Small intestine (tissue), 16 donors: ENCODE measurements at places on chromosomes 11 and 22. TPM values are rescaled to one million over a fixed set of nuclear protein-coding genes. Genes with fewer than 3 reads are reported as not detected.

GRCh38 chr11:65422633-65423515 is at the start of gene NEAT1:
TSS of gene NEAT1 (plus strand) at chr11:65422798.
- peak; percentile 96 for DNase-seq

DNA sequence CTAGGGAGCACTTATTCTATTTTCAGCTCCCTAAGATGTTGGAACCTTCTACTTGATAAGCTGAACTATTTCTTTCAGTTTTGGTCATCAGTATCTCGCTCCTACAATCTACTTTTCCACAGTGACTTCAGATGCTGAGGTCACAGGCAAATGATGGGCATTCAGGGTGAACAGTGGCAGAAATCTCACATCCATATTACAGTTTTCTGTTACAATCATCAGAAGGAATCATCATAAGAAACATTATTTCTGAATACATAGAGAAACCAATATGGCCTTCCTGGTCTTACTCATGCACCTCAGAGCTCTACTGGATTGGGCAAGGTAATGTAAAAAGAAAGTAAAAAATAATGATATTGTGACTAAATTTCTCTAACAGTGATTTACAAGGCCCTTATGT is 39.4 kb upstream of the DDI1 start:
- no peak for DNase-seq

DNA sequence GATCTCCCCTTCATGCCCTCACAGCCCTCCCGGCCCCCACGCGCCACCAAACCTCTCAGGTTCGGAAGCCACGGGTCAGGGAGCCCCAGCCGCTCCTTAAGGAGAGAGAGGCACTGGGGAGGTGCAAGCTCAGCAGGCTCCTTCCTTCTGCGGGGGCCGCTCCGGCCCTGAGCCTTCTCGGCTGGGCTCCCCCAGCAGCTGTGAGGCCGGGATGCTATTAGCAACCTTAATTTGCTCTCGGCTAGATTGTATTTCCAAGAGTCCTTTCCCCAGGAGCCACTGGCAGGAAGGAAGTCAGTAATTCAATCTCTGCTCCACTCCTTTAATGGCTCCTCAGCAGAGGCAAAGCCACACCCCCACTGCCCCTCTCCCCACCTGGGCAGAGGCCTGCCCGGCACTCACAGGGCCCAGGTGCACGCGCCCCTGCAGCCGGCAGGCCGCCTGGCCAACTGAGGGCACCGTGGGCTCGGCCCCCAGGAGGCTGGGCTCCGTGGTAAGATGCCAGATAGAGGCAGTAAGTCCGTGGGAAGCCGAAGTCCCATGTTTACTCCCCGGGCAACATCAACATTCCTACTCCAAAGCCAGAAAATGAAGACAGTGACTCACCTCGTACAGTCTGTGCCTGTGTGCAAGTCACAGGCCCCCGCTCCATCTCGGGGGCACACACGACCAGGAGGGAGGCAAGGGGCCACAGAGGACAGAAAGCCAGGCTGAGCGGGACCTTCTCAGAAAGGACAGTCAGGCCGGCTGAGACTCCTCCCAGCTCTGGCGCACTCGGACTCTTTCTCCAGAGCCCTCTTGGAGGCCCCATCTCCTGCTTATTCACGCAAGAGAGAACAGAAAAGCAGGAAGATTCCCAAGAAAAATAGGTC is 5.2 kb downstream of the IGSF9B start:
- DNase-seq: no peak

DNA sequence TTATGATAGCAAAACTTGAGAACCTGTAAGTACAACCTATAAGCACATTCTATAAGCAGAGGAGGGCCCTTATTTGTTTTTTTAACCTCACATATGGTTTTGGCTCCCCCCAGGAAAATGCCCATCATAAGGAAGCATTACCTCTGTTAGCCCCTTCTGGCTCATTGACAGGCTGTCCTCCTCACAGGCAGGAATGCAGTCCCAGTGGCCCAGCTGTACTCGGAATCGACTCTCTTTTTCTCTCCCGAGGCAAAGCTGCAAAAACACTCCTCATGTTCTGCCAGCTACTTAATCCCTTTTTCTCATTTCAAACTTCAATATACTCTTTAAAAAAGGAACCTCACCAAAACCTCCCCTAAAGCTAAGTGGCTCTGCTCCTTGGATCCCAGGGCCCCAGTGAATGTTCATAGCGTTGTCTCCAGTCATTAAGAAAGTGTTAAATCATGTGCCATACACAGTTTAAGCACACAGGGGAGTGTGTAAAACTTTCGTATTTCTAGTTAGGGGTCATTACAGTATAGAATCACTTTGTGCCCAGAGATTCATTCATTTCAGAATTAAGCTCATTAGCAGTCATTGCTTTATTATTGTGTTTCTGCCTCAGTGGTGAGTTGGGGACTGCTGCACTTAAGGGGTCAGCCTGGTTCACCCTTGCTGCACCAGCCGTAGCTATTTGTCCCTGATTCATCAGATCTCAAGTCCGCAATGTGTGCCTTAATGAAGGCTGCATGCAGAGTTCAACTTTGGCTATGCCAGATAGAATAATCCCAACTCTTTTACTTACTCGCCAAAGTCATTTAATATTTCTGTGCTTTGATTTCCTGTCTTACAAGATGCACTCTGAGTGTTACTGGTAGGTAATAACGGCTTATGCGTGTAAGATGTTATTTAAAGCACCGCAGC is 57.6 kb downstream of the JRKL start:
- no peak for DNase-seq

CRYBA4 gene
- polyA plus RNA-seq: 0.06 TPM

DNA sequence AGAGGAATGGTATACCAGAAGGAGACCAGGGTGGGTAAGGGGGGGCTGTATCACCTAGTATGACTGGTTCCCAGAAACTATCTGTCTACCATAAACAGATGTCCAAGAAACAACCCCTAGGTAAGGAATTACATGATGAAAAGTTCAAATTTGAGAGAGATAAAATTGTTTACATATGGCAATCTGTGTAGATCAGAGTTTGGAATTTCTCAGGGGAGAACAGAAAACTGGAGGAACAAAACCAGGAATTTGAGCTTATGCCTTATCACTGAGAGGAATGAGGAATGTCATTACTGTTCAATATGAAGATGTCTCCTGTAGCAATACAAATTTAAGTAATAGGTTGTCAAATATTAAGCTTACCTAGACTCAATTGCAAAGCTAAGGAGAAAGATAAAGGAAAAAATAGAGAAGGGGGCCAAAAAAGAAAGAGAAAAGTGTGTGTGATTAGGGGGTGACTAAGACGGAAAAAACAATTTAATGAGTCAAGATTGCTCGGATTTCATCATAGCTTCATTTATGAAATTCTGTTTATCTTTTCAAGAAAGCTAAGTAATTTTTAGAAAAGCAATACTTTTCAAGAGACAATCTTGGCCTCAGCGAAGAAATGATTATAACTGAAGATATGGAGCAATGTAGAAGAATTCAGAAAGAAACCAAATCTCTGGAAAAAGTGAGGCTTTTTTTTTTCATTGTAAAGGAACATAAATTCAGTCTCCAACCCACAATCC is 117.8 kb downstream of the APOL5 start:
- no peak for DNase-seq

SCT gene
- 4.8 TPM for polyA plus RNA-seq

RFPL2 gene
- 0.10 TPM for polyA plus RNA-seq

DNA sequence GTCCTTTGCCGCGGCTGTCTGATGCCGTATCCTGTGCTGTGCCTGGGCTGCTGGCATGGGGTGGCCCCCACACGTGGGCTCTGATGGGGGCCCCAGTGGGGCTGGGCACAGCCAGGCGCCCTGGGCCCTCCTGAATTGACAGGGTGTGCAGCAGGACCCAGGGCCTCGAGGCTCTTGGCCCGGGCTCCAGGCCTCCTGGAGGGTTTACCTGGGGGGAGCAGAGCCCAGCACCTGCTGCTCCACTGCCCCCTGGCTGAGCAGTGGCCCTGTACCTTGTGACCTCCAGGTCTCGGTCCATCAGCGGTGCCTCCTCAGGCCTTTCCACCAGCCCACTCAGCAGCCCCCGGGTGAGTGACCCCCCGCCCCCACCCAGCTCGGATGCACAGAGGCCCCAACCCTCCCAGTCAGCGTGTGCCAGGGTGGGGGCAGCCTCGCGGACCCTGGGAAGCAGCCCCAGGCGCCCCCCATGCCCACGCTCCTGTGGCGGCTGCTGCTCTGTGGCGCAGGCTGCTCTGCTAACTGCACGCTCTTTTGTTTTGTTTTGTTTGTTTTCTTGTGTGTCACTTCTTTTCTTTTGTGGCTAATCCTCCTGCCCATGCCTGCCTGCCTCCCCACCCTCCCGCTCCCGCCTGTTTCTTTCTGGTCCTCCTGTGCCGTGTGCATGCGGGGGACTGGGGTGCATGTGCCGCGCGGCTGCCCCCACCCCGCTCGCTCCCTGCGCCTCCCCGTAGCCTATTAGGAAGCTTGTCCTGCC is 36.9 kb downstream of the MOB2 start:
- DNase-seq: no peak

DNA sequence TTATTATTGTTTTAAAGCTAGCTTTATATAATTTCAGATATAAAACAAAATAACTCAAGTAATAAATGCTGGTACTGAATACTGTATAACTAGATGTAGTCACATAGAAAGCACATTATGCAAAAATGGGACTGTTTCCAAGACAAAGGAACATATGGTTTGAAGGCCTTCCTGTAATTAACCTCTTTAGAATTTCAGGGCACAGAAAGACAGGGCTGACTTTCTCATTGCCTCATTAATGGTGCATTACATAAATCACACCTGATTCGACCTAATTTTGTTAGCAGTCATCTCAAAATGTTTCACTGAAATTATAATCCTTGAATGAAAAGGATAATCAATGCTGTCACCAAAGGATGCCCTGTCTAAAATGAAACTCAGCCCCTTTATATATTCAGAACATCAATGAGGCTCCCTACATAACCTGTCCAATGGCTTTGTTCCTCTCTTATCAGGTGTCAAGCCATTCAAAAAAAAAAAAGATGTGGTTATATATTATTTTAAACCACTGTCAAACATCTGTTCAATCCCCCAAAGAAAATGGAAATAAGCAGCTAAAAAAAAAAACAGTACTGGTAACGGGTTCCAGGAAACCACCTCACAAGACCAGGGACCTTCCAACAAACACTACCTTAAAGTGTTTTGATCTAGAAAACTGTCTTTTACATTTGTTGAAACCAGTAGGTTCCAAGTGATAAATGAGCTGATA is 77.4 kb downstream of the FAM168A start:
- DNase-seq: no peak

GRCh38 chr22:17726928-17727897 is 47.1 kb downstream of the BID start:
- DNase-seq: no peak

GRCh38 chr22:31586137-31586920 is 75.7 kb downstream of the PISD start:
- no peak for DNase-seq

BIRC3 gene
- polyA plus RNA-seq: 49.0 TPM

OR51B4 gene
- polyA plus RNA-seq: not detected

LINC01488 gene
- not detected for polyA plus RNA-seq

- no peak for DNase-seq
Measured at GRCh38 chr22:17581056-17581455, 17.8 kb downstream of the SLC25A18 start.

GRCh38 chr11:69791276-69792180 is 16.4 kb upstream of the FGF4 start:
- DNase-seq: no peak

OR4P4 gene
- not detected for polyA plus RNA-seq

GRCh38 chr11:79198898-79199250 is 242.0 kb downstream of the TENM4 start:
- no peak for DNase-seq

DNA sequence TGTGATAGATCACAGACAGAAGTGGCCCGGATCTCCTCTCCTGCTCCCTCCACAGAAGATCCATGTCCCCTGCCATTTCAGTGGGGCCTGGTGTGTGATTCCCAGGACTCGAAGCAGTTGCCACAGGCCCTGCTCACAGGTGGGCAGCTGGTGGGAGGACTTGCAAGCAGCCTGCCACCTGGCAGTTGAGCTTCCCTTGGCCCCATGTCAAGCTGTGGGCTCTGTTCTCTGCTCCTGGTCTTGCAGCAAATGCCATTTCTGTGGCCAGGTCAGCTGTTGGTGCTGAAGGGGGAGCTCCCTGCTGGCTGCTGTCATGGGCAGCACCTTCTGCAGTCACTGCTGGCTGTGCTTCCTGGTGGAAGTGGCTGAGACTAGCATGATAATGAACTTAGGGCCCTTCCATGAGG is 59.1 kb upstream of the SLC22A12 start:
- no peak for DNase-seq

KDM4E gene
- polyA plus RNA-seq: not detected

ARHGAP8 gene
- polyA plus RNA-seq: 11.9 TPM

- no peak for DNase-seq
Measured at GRCh38 chr11:57979532-57980079, 44.1 kb upstream of the OR9Q1 start.

GRCh38 chr11:104198576-104198975 is 34.6 kb upstream of the PDGFD start:
- DNase-seq: no peak

DNA sequence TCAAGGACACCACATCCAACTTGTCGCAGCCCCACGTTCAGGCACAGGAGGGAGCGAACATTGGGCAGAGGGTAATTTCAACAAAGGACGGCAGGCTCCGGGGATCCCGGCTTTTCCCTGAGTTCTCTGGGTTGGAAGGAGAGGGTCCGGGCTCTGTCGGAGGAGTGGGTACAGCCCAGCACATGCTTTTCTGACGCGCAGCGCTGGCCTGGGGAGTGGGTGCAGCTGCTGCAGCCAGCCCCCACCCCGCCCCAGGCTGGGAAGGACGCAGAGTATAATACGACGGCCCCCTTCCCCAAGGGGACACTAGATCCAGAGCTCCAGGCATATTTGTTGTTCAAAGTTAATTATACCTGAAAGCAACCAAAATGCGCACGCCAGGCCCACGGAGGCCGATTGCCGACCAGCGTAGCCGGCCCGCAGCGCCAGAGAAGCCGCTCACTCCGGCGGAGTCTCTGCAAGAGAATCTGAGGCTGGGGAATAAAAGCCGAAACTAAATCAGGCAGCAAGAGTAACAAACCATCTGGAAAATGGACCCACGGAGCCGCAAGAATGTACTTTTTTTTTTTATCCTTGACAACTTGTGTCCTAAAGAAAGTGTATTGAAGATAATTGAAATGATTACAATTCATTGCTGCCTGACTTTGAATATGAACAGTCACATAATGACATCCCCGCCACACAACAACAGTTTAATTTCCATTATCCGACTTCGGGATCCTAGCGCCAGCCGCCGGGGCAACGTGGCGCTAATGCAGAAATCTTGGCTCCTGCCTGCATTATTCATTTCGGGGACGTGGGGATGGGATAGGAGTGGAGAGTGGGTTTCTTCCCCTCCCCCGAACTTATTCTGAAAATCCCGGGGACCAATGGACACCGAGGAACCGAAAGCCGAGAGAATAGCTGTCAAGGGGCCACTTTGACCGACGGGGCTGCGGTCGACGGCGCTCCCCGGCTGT is 14.0 kb upstream of the PAX6 start:
- no peak for DNase-seq

DNA sequence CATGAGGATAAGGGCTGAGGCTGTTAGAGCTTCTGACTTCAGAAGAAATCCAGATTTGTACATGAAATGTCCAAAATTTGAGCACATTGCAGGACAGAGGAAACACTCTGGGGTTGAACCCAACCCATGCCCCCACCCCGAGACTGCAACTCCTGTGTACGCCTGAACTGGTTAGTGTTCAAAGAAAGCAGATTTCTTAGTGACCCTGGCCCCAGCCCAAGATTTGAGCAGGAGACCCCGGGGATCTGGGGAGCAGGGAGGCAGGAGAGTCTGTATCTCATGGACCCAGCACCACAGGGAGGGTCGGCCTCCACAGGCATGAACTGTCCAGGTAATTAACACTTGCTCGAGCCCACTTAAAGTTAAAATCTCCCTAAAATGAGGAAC is 69.3 kb upstream of the WNT7B start:
- no peak for DNase-seq

DGAT2 gene
- polyA plus RNA-seq: 10.5 TPM

GRCh38 chr22:38628444-38628843 is 27.7 kb downstream of the FAM227A start:
- DNase-seq: no peak

GRCh38 chr22:33873186-33873585 is 47.1 kb downstream of the LARGE1 start:
- no peak for DNase-seq
